ENCODE measurements at places on chromosomes 2 and 18.

DNA sequence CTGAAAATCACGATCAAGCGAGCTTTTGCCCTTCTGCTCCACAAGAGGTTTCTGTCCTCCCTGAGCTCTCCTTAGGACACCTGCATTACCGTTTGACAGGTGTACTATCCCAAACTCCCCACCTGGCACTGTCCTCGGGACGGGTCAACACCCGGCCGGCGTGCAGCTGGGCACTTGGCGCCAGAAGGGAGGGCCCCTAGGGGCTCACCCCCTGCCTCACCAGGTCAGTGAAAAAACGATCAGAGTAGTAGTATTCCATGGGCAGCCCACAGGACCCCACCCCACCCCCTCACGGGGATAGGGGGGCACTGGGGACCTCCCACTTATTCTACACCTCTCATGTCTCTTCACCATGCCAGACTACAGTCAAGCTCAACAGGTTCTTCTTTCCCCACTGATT, 117.6 kb upstream of the ANKRD30BL start:
- no peak for DNase-seq

DNA sequence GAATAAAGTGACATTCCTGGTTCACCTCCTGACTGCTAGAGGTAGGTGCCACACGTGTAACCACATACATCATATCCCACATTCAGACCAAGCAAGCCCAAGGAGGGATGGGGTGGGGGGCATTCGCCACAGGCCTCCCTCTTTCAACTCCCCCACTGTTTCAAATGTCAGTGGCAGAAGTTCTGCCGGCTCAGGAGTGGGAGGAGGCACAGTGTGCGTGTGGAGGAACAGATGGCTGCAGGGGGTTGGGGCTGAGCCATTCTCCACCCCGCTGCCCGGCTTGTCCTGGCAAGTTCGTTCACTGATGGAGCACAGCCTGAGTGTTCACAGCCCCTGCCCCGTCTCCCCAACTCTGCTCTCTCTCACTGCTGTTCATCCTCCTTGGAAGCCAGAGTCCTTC, 75.4 kb upstream of the TANC1 start:
- DNase-seq, result peak; percentile 52

- no peak for DNase-seq
These were observed 20.8 kb downstream of the SOS1 start for GRCh38 chr2:39099870-39100728.

DNA sequence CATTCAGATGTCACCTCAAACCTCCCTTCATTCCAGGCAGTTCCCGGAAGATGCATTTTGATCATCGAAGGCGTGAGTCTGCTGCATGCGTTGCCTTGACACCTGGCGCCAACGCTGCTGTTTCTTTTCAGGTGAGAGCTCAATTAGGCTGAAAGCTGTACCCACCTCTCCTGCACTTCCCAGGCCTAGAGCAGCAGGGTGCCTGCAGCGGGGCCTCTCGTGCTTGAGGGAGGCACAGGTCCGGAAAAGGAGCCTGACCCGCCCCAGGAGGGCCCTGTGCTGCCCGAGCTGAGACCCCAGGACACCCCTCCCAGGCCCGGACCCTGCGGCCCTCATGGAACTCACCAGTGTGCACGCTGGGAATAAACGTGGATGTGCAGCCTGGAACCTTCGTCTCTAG, 31.4 kb upstream of the KCNG2 start:
- no peak for DNase-seq

GRCh38 chr2:237429753-237430152, 15.8 kb upstream of the COL6A3 start:
- DNase-seq, result no peak

- no peak for DNase-seq
These were observed 84.0 kb upstream of the DSEL start for GRCh38 chr18:67600181-67601180.

GRCh38 chr18:79866889-79867574, 69.3 kb downstream of the KCNG2 start:
- DNase-seq, result no peak

- peak; percentile 12 for DNase-seq
These were observed at the start of gene RAD51AP2 for GRCh38 chr2:17518212-17519154. Gene RAD51AP2, minus strand, starts transcription at chr2:17518440. Its CDS starts 25 bp downstream, at chr2:17518415.

Measured in AG09319 (cell line).